Activated naive CD4-positive, alpha-beta T cell treated with anti-CD3 and anti-CD28 coated beads for 36 hours (primary cell): ENCODE measurements at places on chromosomes 3 and 15.

DNA sequence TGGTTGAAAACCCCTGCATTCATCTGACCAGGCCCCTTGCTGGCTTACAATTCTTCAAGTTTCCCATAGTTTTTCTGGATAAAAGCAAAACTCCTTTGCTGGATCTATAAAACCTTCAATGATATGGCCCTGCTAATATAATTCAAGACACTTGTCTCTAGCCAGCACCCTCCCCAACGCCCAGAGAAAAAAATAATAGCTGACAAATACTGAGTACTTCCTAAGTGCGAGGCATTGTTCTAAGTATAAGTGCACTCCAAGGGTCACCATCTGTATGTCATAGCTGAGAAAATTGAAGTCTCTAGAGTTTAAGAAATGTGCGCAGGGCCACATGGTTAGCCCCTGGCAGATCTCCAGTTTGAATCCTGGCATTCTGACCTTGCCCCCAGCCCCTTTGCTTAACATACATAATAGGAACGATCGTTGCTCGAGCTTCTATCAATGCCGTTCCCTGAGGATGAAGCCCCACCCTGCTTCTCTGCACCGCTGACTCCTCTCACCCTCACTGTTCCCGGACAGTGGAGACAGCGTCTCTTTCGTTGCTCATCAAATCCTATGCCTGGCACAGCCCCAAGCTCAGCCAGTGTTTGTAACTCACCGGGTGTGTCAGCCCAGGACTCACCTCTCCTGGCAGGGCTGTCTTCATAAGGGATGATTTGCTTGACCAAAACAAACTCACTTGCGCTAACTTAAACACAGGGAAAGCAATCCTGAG is 377.1 kb upstream of the PROK2 start:
- no peak for DNase-seq

GRCh38 chr3:55615694-55616295 is 128.7 kb upstream of the WNT5A start:
- no peak for DNase-seq

GRCh38 chr3:40850861-40851260 is 326.1 kb downstream of the ZNF621 start:
- DNase-seq = no peak

DNA sequence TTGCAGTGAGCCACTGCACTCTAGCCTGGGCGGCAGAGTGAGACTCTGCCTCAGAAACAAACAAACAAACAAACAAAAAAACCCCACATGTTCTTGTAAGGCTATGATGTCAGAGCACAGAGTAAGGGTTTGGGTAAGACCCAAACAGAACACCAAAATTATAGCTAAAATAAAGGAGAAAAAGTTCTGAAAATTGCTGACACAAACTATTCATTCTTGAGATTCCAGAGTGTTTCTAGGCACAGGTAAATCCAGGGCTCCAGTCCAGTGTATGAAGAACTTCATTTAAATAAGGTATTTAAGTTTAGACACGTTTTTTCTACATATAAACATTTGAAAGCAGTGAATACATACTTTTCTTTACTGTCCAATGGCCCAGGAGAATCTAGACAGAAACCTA is 3.9 kb downstream of the CDC25A start:
- DNase-seq = no peak

DNA sequence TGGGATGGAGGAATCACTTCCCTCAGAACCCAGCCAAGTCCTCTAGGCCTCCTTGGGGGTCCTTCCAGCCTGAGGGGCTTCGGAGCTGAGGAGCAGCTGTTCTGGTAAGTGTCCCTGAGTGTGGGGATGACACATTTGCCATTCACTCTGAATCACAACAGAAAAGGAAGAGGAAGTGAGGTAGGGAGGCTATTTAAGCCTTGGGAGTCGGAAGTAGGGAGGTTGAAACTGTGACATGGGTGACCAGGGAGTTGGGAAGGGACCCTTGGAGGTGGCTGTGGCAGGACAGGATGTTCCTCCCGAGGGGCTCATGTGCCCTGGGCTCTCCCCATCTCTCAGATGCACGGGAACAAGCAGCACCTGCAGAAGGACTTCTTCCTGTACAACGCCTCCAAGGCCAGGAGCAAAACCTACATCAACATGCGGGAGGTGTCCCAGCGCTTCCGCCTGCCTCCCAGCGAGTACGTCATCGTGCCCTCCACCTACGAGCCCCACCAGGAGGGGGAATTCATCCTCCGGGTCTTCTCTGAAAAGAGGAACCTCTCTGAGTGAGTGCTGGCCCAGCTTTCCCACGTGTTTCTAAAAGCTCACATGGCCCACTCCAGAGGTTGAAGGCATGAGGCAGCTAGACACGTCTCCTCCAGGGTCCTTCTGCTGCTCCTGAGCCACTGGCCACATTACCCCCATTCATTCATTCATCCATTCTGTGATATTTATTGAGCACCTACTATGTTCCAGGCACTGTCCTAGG is 43.3 kb downstream of the CAPN3 start:
- DNase-seq = no peak

GRCh38 chr3:155745795-155746550 is 1.1 kb upstream of the PLCH1 start:
- DNase-seq = peak; percentile 18

- DNase-seq = no peak
Observed at GRCh38 chr3:183210341-183210740, 42.7 kb upstream of the B3GNT5 start.

DNA sequence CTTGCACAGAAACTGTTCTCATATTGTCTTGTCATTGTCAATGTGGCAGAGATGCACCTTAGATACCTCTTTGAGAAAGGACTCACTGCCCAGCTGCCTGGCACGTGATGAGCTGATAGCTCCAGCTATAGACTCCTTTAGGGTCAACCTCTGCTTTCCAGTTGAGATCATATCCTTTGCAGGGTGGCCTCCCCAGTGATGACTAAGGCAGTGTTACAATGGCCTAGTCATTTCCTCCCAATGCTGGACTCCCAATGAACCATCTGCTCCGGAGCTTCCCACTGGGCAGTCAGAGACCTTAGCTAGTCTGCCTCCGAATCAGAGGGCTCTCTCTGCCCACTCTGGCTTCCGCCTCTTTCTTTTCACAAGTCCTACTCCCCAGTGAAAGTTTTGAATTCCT is 79.5 kb downstream of the CHRD start:
- DNase-seq = no peak

GRCh38 chr3:44862226-44862637 is 520 bp downstream of the TMEM42 start:
- peak; percentile 18 for DNase-seq

- DNase-seq = no peak
Observed at GRCh38 chr3:27883266-27883665, 161.1 kb upstream of the EOMES start.

DNA sequence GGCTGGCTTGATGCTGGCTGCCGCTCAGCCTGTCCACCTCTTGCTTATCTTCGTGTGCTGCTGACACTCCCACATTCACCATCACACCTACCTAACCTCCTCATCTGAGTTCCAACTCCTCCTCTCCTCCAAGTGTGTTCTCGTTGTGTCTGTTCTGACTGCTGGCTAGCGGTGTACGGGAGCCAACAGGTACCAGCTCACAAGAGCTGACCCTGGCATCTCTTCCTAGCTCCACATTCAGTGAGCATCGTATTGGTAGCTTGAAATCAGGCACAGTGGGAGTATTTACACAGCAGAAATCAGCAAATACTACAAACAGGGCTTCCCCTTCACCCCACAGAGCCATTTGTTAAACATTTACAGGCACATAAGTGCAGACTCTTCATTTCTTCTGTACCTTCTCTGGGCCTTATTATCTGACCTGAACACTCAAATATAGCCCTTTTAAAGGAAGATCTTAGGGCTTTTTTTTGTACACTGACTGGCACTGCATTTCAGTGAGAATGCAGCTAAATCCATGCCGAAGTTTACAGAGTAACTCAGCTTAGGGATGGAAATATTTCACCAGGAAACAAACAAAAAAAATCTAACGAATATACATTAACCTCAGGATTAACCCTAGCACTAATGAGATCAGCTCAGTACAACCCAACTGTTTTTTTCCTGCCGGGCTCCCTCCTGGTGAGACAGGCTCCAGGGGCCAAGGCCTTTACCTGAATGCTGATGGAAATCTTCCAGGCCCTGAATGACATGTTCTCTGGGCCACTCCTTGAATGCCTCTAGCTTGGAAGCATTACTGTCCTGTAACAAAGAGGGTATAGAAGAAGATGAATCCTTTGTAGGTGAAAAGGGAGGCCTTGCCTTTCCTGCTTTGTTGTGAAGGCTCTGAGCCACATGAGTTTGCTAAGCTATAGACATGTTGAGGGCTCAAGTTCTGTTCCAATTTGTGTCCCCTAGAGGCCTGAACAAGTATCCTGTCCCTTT is 150.5 kb upstream of the LPP start:
- DNase-seq = no peak

DNA sequence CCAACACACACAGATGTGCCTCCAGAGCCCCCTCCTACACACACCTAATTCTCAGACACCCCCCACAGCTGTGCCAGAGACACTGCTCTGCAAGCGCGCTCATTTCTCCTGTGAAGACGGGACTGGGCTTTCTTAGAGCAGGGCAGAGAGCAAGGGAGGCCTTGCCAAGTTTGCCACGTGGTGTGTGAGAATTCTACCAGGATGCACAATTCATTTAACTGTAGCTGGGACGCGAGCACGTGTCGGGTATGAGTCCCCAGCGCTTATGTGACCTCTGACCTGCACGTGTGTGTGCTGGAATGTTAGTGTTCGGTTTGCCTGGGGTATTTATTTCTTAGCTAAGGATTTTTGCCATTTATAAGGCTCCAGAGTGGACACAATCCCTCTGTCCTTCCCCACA is 37.0 kb downstream of the FEM1B start:
- DNase-seq = no peak

GRCh38 chr3:159356606-159357005 is 554.8 kb downstream of the MFSD1 start:
- DNase-seq = no peak

DNA sequence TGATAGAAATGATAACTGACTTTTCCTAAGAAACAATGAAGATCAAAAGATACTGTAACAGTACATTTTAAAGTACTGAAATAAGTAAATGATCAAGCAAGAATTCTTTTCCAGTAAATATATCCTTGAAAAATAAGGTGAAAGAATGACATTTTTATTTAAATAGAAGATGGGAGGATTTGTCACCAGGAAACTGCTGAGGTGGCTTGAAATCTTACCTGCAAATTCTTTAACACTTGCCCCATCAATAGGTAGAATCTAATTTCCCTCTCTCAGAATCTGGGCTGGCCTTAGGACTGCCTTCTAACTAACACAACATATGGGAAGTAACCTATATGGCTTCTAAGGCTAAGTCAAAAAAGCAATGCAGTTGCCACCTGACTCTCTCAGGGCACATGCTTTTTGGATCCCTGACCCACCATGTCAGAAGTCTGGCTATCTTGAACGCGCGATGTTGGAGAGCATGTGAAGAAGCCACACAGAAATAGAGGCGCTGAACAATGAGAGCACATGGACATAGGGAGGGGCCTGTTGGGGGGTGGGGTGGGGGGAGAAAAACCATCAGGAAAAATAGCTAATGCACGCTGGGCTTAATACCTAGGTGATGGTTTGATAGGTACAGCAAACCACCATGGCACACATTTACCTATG is 11.5 kb downstream of the ACSBG1 start:
- no peak for DNase-seq

DNA sequence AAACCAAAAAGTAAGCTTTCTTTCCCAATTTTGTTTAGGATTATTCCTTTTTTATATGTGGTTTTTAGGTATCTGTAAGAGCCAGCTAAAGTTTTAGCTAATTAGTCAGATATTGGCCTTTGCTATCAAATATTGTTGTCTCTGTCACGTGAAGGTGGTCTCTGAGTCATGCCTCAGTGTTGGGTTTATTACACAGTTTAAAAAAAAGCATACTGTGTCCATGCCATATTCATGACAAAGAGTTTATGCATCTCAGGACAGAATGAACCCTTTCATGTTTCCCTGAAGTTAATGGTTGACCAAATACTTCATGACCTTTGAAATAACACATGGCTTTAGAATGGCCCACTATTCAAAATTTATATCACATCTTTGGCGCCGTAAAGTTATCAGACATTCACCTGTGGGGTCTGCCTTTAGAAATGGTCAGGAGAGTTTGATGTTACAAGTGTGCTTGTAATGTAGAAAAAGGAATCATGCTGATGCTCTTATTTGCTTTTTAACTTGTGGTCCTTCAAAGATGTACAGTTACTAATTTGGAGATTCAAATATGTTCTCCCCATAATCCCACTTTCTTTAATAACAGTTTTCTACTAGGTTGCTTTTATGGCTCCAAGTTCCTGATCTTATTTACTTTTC is 101.5 kb downstream of the MYRIP start:
- no peak for DNase-seq

DNA sequence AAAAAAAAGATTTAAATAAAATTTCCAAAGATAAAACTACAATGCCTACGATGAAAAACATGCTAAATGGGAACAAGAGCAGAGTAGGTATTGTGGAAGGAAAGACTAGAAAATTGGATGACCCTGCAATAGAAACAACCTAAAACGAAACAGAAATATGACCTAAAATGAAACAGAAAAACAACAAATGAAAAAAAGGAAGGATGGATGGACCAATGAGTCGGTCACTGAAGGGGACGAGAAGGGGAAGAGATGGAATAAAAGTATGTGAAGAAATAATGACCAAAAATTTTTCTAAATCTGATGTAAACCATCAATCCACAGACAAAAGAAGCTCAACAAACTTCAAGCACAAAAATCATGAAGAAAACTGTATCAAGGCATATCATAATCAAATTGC is 44.8 kb downstream of the TBC1D2B start:
- no peak for DNase-seq
